OCI-LY7 (cell line): ENCODE measurements at places on chromosomes 12 and 14. TPM values are rescaled to one million over a fixed set of nuclear protein-coding genes. Genes with fewer than 3 reads are reported as not detected.

GRCh38 chr12:85277191-85277590 is 2.8 kb upstream of the ALX1 start:
- DNase-seq: no peak

DNA sequence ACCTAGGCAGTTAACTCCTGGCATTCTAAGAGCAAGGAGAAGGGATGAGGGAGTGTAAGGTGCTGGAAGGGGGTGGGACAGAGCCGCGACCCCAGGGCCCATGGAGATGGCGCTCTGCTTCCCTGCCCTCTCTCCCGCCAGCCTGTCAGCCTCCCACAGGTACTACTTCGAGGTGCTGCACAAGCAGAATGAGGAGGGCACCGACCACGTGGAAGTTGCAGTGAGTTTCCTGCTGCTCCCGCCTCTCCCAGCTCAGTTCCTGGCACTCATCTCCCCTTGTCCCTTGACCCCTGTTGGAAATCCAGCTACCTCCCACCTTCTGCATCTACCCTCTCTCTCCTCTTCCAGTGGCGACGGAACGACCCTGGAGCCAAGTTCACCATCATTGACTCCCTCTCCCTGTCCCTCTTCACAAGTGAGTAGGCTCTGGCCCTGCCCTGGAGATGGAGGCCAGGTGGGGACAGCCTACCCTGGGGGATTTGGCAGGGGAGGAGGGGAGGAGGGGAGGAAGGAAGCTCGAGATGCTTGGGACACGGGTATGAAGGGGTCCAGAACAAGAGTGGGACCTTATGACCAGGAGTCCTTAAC is 88.2 kb downstream of the B4GALNT3 start:
- DNase-seq: no peak

DNA sequence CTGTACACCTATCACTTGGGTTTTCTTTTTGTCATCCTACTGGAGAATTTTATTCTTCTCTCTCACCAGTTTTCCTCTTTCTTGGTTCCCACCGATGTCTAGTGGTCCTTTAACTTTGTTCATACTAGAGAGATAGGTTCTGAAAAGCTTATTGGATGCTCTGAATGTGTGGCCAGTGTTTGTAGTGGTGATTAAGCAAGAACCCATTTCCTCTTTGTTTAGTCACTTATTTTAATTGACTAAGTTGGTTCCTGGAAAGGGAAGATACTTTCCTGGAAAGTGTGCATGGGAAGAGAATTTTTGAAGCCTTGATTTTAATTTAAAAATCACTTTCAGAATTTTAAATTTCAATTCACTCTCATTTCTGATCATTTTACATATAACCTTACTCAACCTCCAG is 127.2 kb downstream of the OTOGL start:
- no peak for DNase-seq

GRCh38 chr12:26608273-26608672 is 224.7 kb downstream of the ITPR2 start:
- DNase-seq: no peak

DNA sequence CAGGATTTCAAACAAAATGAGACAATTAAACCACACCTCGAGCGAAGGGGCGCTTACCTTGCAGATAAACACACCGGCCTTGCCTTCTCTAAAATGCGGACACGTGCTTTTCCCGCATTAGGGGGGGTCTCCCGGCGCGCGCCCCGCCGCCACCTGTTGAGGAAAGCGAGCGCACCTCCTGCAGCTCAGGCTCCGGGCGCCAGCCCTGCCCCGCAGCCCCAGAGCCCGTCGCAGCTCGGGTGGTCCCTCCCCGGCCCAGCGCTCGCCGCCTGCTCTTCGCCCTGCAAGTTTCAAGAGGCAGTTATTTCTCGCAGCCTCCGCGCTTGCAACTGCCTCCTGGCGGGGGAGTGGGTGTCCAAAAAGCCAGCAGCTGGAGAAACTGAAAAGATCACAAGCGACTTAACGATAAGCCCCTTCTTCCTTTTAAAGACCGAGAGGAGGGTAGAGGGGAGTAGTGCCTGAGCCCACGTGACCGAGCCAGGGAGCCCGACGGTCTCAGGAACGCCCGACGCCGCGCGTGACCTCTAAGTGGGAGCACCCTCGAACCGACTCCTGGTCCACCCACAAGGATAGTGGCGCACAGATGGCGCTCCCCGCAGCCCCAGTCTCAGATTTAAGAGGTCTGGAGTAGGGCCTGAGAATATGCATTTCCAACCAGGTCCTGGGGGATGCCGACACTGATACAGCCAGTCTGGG is at the start of gene ESR2:
Gene ESR2 (minus strand): TSS at position 396 of the 696 bp plus-strand sequence. CDS start 11,386 bp downstream, outside the sequence.
- DNase-seq: peak; percentile 42

DNA sequence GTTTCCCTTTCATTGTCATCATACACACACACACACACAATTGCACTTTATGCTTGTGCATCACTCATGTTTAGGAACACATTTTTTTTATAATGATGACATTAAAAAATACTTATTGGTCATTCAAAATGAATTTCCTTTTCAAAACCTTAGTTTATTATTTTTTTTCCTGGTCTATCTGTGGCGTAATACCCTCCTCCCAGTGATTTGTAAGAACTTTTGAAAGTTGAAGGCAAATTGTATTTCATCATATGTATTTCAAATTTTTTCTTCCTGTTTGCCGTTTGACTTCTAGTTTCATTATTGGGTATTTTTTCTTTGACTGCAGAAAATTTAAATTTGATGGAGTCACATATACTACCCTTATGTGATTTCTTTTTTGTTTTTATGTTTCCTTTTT is 2.5 kb upstream of the LRRK2 start:
- no peak for DNase-seq

Gene PLEK2
- not detected in 2 replicates for total RNA-seq

Gene DHH
- total RNA-seq: 0.17 and 0.31 TPM in 2 replicates

Gene OR4K13
- total RNA-seq: not detected in 2 replicates

Gene CLEC14A
- total RNA-seq: not detected in 2 replicates

Gene SLC8A3
- not detected in 2 replicates for total RNA-seq

Gene PLEKHD1
- 0.17 and 0.19 TPM in 2 replicates for total RNA-seq
